ENCODE measurements at places on chromosomes 11 and 22.

- DNase-seq = peak; percentile 78
These were observed 386.6 kb upstream of the NARS2 start for GRCh38 chr11:78961247-78961646.

- no peak for DNase-seq
These were observed 20.7 kb downstream of the ZBTB16 start for GRCh38 chr11:114080219-114080618.

- no peak for DNase-seq
These were observed 17.7 kb downstream of the DNAJC24 start for GRCh38 chr11:31387379-31387778.

DNA sequence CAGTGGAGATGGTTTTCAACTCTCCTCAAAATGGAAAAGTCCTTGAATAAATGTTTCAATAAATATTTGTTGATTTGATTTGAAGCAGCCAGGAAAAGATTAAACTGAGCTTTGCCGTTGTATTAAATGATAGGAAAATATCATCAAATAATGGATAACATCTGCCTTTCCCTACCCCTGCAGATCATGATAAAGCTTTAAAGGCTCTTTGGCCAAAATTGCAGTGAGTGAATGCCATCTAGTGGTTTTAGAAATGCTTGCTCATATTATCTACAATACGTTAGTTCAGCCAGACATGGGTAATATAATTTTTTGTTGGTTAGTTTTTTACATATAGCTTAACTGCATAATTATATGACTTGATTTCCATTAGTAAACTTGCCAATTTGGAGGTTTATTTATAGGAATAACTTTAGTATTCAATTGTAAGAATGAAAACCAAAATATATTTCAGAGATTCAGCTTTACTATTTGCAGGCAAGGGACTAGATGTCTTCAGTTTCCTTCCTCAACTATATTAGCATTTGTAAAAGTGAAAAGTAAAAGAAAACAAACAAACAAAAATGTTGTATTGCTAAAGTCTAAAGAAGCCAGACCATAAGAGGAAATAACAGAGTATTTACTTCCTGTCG, 159.2 kb downstream of the MSANTD4 start:
- DNase-seq = no peak

DNA sequence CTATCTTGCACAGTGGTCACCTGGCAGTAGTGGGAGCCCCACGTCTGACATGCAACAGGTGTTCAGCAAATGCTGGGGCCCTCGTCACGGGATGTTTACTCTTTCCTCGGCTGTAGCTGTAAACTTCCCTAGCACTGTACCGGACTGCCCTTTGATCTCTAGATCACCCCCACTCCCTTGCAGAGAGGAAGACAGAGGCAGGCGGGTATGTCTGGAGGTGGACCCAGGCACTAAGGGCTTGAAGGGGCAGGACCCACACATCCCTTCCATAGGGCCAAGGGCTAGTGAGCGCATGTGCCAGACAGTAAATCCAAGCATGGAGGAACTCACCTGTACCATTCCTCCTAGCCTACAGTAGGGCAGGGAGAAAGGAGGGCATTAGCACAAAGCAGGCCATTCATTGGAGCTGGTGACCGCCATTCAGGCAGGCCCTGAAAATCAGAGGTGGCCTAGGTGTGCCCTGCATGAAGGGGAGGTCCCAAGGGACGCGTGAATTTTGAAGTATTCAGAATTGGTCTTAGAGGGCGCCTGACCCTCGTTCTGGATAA, 1.9 kb upstream of the SMTN start:
- no peak for DNase-seq

GRCh38 chr11:109957601-109958000, 135.6 kb upstream of the ZC3H12C start:
- DNase-seq = no peak

DNA sequence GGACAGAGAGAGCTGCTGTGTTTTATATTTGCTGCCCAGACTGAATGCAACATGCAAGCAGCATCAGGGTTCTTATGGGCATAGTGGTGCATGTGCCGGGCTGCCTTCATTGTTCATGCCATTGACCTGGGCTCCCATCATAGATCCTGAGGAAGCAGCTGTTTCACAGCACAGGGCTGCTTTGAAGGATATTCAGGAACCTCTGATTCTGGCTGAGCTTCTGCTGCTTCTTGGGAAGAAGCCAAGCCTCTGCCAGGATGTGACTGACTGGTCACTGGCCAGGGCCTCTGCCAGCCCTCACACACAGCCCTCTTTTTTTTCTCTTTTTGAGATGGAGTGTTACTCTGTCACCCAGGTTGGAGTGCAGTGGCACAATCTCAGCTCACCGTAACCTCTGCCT, 43.3 kb downstream of the CYB5R2 start:
- DNase-seq = no peak

GRCh38 chr11:61610905-61611304, 30.0 kb upstream of the SYT7 start:
- DNase-seq = no peak

DNA sequence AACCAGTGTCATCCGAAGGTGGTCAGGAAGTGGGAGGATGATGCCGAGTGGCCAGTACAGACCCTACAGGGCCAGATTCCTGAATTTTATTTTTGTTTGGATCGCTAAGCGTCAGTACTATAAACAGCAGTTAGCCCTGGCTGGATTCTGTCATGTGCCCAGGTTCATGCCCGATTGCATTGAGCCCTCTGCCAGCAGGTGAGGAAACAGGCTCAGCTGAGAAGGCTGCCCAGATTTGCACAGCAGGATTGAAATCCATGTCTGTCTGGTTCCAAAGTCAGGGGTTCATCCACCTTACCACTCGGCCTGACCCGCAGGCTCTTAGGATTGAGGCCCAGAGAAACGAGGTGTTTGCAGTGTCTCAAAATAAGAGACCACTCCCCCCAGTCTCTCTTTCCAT, 9.1 kb upstream of the TBC1D22A start:
- DNase-seq = no peak

DNA sequence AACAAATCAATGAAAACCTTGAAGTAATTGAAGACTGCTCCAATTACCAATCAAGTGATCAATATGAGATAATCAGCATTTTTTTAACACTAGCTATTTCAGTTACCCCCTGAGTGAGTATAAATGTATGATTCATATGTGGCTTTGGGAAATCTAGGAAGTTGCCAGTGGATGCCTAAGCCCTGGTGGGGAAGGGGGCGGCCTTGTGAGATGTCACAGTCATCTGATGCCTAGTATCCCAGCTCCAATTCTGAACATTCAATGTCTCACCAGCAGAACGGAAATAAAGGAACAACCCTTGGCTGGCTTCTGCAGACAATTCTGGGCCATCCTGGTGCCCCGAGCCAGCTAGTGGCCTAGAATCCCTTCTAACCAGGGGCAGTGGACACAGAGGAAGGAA, 58.5 kb upstream of the TIMP3 start:
- no peak for DNase-seq

DNA sequence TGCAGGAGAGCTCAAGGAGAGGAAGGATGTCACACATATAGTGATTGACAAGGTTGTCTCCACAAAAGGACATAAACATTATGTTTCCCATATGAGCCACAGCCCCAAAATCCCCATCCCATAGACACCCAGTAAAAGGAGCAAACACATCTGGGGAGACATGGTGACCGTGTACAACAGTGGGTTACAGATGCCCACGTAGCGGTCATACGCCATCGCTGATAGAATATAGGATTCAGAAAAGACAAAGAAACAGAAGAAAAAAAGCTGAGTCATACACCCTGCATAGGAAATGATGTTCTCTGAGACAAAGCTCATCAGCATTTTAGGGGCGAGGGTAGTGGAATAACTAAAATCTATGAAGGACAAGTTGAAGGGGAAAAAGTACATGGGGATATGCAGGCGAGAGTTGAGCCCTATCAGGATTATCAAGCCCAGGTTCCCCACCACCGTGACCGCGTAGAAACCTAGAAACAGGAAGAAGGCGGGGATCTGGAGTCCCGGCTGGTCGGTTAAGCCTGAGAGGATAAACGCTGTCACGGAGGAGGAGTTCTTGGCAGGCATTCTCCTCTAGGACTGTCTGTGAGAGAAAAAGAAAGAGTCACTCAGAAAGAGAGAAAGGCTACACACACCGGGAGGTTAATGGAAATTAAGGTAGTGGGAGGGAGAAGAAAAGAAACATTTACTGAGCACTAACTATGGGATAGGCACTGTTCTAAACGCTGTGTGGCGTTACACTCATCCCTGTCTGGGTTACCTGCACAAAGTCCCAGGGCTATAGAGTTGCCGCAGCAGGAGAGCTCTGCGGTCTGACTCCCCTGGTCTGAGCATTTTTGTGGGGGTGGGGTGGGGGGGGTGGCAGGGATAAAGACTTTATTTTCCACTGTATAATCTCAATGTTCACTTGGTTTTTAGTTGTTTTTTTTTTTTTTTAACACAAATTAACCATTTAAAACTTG, 36.1 kb upstream of the OR8B8 start:
- DNase-seq = peak; percentile 68

GRCh38 chr11:57775491-57775890, 13.9 kb downstream of the CTNND1 start:
- DNase-seq = no peak

GRCh38 chr11:130773244-130773820, 142.9 kb downstream of the SNX19 start:
- DNase-seq = no peak
